Motor neuron (in vitro differentiated cells): ENCODE measurements at places on chromosomes 16 and 17. TPM values are rescaled to one million over a fixed set of nuclear protein-coding genes. Genes with fewer than 3 reads are reported as not detected.
A peak's percentile ranks its signal among the peaks of the same experiment; 100 is the strongest.

C17orf113 gene
- 0.16 and 0.25 TPM in 2 replicates for total RNA-seq

DNA sequence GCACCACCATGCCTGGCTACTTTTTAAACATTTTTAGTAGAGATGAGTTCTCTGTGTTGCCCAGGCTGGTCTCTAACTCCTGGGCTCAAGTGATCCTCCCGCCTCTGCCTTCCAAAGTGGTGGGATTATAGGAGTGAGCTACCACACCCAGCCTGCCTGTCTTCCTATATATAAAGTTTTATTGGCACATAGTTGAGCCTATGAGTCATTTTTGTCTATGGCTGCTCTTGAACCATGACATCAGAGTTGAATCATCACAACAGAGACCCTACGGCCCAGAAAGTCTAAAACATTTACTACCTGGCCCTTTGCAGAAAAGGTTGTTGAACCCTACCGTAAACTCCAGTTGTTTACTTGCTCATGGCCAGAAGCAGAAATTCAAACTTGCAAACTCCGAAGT, 7.9 kb downstream of the SEPTIN12 start:
- no peak for ATAC-seq

DNA sequence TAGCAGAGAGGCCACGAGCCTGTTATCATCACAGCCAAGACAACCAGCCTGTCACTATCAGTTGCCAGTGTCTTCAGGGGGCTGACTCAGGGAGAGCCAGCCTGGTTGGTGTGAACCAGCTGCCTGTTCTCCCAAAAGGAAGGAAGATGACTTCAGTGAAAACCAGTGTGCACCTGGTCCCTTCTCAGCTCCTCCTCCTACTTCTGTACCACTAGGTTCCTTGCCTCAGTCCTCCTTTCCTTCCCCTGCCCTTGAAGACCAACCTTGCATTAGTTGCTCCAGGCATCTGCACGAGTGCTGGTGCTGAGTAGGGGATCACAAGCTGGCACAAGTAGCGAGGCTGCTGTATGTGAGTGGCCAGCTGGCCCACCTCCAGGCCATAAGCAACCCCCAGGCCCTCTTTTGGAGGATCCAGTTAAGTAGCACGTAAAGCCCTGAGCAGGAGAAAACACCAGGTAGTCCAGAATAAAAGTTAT, 8.5 kb downstream of the TUBG1 start:
- no peak for ATAC-seq

DNA sequence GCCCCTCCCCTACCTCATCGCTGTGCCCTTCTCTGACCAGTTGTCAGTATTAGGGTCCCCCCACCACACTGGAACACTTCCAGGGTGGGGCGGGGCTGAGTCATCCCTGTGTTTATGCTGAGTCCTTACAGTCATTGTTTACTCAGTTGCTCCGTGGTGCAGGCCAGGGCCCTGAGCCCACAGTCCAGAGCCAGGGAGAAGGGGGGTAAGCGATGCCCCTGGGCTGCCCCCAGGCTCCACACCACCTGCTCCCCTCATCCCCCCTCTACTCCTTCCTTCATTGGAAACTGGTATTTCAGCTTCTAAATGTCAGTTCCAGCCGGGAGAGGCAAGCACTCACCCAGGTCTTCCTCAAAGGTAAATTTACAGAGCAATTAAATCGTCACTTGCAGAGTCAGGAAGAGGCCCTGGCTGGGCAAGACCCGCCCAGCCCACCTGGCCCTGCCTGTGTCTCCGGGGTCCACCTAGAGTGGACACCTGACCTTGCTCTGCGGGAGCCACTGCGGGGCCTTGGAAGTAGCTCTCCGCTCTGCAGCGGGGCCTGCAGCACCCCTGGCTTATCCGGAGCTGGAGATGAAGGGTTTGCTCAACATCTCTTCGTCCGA, 4.8 kb downstream of the ATP2A3 start:
- ATAC-seq = peak; percentile 91

DNA sequence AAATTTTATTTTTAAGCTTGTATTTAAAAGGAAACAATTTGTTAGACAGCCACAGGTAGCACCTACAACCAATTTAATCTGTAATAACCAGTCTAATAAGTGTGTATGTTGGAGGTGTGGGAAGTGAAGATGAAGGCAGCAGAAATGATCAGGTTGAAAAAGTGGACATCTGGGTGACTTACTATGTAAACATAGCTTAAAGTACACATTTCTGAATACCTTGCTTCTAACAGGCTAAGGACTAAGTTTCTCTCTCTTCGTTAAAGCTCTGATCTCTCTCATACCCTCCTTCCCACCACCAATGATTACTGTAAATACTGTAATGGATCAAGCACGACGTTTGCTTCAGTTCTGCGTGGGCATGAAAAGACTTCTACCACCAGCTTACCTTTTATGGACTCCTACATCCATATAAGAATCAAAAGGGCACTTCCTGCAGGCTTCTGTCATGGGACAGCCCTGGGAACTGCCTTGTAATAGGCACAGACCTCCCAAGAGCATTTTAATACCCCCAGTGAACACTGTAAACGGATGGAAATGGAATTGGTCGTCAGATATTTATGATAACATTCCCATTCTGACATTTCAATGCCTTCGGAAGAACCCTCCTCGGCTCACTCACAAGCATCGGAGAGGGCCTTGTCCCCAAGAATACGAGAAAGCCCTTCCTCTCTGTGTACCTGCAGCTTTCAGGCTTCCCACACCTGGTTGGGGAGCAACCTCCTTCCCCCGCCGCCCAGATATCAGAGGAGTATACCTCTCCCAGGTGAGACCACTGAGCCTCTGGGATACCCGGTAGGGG, 700 bp downstream of the CCDC43 start:
- ATAC-seq = no peak

DNA sequence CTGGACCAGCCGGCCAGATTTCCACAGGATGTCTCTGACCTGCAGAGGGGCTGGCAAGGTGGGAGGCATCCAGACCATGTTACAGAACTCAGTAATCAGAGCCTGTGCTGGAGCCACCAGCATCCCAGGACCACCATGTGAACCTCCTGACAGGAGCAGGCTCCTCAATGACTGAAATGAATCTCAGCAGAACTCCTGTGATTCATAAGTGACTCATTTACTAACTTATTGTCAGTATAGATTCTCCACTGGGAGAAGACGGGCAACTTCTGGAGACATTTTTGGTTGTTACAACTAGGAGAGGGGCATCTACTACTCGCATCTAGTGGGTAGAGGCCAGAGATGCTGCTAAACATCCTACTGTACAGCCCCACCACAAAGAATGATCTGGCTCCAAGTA, 3.1 kb upstream of the WWOX start:
- ATAC-seq = no peak

DNA sequence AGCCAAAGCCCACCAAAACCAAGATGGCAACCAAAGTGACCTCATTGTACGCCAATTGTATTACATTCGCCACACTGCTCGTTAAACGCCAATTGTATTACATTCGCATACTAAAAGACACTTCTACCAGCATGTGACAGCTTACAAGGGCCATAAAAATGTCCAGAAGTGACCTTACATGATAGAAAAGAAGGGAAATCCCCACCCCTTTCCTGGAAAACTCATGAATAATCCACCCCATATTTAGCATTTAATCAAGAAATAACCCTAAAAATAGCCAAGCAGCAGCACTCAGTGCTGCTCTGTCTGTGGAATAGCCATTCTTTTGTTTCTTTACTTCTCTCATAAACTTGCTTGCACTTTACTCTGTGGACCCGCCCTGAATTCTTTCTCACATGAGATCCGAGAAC, 25.7 kb downstream of the PSMD7 start:
- peak; percentile 90 for ATAC-seq

GRCh38 chr16:56289416-56289815, 98.1 kb downstream of the GNAO1 start:
- no peak for ATAC-seq

GCGR gene
- total RNA-seq = 0.14 and 1.1 TPM in 2 replicates

DNA sequence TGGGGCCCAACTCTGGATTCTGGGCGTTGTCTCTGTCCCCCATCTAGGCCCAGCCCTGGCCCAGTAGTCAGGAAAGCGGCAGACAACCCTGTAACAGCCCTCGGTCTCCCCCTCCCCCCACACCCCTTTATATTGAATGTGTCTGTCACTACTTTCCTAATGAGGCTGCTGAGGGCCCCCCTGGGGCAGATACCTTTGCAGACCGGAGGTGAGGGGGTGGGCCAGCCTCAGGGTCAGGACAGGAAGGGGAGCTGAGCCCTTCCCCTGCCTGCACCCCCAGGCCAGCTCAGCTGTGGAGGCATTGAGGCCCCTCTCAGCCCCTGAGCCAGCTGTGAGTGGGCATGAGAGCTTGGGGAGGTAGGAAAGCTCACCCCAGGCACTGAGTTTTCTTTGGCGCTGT, 17.1 kb downstream of the RAI1 start:
- no peak for ATAC-seq

GRCh38 chr17:44829523-44830358, at the start of gene GJC1:
Gene GJC1 (minus strand): TSS chr17:44830287. CDS start chr17:44805817, 24,470 bp downstream.
- peak; percentile 73 for ATAC-seq

DNA sequence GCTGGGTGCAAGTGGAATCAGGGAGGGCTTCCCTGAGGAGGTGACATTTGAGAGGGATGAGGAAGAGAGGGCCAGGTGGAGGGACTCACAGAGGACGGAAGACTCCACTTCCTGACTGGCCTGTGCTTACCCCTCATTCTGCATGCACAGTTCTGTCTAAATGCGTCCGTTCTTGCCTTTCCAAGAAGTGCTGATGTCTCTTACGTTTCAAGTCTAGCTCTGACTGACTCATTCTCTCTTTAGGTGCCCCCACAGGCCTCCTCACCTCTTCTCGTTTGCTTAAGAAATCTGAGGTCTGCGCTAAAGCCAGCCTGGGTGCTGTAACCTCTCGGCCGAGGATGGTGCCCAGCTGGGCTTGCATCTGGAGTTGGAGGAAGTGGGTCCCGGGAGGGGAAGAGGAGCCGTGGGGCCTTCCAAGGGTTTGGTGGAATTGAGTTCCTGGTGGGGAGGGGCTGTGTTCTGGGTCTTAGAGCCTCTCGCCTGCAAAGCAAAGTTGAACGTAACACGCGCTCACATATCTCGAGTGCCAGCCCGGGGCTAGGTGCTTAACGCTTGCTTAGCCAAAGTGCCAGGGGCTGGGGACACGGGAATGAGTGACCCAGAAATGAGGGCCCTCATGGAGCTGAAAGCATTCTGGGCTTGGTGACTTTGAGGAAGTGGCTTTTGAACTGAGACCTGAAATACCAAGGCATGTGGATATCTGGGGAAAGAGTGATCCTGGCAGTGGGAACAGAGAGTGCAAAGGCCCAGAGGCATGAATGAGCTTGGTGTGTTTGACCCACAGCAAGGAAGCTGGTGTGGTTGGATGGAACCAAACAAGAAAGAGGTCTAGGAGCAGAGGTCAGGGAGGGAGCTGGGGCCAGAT, 4.8 kb downstream of the IL4R start:
- ATAC-seq = no peak

GRCh38 chr17:51995797-51996403, 162.6 kb downstream of the CA10 start:
- no peak for ATAC-seq

GRCh38 chr17:19713462-19713861, 2.9 kb downstream of the SLC47A2 start:
- ATAC-seq = no peak

GRCh38 chr17:64732336-64733006, 70.4 kb upstream of the SMURF2 start:
- ATAC-seq = peak; percentile 78

- peak; percentile 39 for ATAC-seq
Measured at GRCh38 chr17:58232707-58233156, 5.7 kb upstream of the LPO start.

DNA sequence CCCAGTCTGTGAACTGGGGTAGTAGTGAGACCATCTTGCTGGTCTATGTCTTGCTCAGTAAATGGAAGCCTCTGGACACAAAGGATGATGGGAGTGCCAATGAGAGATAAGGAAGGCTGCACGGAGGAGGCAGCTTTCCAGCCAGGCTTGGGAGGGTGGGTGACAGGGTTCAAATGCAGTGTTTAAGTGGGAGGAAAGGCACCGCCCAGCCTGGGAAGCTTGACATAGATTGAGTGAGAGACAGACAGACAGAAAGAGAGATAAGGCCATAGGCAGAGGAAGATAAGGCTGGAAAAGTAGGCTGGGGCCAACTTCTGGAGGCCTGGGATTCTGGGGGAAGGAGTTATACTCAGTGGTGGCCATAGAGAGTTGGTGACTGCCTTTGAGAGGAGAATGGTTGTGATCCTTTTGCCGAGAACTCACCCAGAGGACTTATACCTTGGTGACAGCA, 7.2 kb upstream of the COL1A1 start:
- no peak for ATAC-seq

DNA sequence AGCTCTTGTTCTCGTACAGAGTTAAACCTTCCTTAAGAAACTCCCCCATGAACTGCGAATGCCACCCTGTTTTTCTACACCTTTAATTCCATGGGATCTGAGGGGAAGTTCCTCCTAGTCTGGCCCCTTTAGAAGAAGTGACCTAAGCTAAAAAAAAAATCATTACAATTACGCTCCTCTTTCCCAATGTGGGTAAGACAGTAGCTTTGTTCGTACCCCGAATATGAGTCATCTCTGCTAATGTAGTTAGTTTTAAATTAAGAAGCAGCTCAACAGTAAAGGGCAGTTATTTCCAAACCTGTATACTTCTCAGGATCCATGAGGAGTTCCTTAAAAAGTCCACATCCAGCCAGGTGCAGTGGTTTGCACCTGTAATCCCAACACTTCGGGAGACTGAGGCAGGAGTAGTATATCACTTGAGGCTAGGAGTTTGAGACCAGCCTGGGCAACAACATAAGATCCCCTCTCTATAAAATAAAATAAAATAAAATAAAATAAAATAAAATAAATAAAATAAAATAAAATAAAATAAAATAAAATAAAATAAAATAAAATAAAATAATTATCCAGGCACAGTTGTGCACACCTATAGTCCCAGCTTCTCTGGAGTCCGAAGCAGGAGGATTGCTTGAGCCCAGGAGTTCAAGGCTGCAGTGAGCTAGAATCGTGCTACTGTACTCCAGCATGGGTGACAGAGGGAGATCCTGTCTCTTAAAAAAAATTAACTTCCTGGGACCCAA, 26.1 kb downstream of the RCVRN start:
- no peak for ATAC-seq

MYCBPAP gene
- total RNA-seq = 0.71 and 0.94 TPM in 2 replicates

NXN gene
- total RNA-seq = 28.0 and 33.9 TPM in 2 replicates

DNA sequence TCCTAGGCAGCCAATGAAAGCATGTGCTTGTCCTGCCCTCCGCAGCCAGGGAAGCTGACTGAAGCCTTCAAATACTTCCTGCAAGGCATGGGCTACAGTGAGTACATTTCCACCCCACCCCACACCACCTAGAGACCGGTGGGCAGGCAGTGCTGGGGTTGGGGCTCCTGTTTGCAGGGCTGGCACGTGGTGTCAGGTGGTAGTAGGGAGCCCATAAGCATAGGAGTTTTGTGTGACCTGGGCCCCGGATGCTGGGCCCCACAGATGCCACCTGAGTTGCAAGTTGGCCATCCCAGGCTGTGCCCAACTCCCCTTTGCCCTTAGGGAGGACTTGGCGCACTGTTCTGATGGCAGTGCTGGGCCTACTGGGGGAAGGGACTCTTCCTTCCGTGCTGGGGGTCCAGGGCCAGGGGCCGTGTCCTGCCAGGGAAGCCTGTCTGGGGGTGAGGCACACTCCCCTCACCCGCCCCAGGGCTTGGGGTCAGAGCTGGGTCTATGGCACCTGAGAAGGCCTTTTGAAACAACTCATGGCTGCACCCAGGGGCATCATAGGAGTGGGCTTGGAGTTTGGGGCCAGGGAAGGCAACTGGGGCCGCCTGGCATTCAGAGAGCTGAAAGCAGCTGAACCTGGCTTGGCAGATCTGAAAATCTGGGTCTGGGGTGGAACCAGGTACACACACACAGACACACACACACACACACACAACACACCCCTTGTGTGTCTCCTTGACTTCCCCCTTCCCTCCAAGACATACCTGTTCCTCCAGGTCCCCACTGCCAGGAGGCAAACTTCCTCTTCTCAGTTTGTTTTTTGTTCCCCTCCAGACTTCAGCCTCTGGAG, 5.8 kb upstream of the SETD6 start:
- no peak for ATAC-seq

UBE2G1 gene
- total RNA-seq = 43.2 and 50.5 TPM in 2 replicates

CCL17 gene
- not detected in 2 replicates for total RNA-seq
